ENCODE measurements at places on chromosomes 6 and 20.

- DNase-seq: no peak
Observed at GRCh38 chr20:53763707-53764414, 170.2 kb upstream of the ZNF217 start.

- DNase-seq: no peak
Observed at GRCh38 chr20:34595377-34596184, 37.1 kb downstream of the MAP1LC3A start.

GRCh38 chr6:128538763-128539162, 18.4 kb upstream of the PTPRK start:
- no peak for DNase-seq

DNA sequence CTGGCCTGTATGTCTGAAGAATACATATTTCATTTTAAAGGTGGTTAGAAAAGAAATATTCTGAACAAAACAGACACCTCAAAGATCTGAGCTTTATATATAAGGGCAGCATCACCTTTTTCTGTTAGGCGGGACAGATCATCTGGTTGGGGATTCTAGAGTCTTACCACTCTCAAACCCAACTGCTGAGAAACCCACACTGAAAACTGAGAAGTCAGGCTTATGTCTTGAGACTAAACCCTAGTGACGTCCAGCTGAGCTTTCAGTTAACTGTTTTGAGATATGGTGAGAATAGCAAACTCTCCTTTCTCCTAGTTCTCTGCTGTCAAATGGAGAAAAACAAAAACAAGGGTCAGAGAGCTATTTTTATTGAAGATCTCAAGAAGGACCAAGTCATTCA, 63.7 kb upstream of the CCN6 start:
- DNase-seq: no peak

- DNase-seq: no peak
Observed at GRCh38 chr20:34010405-34010931, 16.8 kb downstream of the RALY start.

GRCh38 chr6:10425975-10426780, 11.3 kb upstream of the TFAP2A start:
- DNase-seq: no peak

DNA sequence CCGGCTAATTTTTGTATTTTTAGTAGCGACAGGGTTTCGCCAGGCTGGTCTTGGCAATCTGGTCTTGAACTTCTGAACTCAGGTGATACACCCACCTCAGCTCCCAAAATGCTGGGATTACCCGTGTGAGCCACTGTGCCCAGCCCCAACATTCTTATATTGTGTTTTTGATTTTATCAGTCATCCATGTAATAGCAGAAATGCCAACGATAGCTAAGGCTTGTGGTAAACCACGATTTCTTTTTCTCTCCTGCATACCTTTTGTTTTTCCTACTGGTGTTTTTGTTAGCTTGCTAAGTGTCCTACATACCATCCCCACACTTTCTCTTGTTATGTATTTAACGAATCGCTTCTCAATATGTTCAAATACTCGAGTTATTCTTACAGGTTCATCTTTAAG, 12.1 kb downstream of the PHACTR2 start:
- DNase-seq: no peak

DNA sequence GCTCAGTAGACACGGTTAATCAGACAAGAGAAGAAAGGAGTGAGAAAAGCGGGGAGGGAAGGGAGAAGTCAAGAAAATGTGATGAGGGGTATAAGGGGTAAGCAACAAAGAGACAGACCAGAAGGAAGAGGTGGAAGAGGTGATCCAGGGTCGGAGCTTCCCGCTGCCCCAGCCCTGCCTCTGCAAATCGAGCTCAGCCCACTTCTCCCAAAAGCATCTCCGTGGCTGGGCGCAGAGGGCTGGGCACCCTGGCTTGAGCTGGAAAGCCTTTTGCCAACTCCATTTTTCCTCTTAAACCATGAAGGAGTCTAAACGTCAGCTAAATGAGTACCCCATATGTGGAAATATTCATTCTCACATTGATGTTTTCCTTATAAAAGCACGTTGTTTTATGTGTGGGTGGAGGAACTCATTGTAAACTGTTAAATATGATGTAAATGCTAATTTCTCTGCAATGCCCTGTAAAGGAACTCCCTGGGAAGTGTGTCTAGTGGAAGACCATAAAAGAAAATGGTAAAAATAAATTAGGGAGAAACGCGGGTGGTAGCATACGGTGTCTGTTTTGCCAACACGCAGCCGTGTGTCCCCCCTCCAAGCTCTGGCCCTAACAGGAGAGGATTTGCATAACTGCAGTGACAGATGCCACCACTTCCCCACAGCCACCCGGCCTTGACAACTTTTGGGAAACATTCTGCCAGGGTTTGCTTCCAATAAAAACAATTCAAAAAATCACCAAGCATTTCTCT, 55.2 kb upstream of the MAFB start:
- DNase-seq: no peak

DNA sequence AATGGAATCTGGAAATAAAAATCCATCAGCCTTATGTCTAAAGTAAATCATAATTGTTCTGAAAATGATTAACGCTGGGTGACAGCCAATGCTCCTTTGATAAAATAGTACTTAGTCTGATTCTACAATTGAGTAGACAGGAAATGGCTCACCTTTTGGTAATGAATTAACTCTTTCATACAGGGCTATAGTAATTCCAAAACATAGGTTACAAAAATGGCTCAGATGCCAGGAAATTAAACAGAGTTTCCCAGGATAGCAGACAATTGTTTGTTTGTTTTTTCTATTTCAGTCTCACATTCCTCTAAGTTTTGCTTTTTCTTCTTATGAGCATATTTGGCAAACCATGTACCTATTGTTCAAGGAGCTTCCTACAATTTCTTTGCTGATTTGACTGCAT, 257.2 kb upstream of the EPHA7 start:
- no peak for DNase-seq

- no peak for DNase-seq
Observed at GRCh38 chr6:26388014-26388413, 5.1 kb downstream of the BTN2A2 start.

GRCh38 chr6:34145161-34146020, 496 bp downstream of the GRM4 start:
- DNase-seq: peak; percentile 75

GRCh38 chr6:40754461-40755045, 167.4 kb upstream of the LRFN2 start:
- no peak for DNase-seq

GRCh38 chr6:160253292-160253691, 5.3 kb downstream of the SLC22A2 start:
- no peak for DNase-seq

DNA sequence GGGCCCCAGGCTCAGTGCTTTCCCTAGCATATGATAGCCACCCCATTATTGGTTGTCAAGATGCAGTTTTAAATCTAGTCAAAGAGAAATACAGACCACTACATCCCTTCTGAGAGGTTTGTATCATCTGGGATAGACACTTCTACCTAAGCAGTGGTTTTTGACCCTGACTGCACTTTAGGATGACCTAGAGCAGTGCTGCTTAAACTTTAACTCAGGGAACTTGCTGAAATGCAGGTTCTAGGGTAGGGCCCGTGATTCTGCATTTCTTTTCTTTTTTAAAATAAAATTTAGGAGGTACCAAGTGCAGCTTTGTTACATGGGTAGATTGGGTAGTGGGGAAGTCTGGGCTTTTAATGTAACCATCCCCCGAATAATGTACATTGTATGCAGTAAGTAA, 18.7 kb downstream of the TM9SF4 start:
- DNase-seq: no peak

GRCh38 chr6:11833626-11834592, 55.3 kb upstream of the ADTRP start:
- DNase-seq: no peak

DNA sequence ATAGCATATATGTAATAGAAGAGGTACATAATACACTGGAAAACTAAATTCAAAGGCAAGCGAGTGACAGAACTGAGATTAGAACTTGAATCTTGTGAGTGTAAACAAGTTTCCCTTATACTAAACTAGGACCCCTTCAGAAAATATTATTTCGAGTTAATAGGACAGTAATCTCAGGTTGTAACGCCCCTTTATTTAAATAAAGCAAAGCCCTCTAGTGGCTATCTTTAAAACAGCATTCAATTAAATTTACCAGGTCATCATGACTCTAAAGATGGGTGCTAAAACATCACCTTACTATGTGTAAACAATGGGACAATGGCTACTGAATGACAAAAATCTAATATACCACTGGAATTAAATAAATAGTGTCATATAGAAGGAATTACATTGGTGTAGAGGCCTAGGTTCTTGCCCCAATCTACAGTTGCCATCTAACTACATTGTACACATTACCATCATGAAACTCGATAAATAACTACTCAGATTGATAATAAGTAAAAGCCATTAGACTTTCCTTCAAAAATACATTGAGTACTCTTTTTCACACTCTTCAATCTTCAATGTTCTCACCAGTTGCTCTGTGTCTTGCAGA, 255.4 kb upstream of the IRAK1BP1 start:
- DNase-seq: peak; percentile 8

DNA sequence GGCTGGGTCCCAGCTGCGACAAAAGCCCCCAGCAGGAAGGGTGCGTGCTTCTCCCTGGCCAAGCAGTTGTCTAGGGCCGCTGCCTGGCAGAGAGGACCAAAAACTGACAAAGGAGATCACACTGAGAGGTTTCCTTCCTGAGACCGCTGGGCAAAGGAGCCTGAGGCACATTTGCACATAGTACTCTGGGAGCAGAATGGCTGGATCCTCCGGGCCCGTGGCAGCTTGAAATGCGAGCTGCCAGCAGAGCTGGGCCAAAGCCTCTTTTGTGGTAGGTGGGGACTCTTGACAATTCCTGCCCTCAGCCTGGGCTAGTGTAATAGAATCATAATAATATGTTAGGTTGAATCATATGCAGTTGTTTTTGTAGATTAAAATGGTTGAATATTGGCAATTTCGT, 33.1 kb upstream of the RNF8 start:
- no peak for DNase-seq

- peak; percentile 39 for DNase-seq
Observed at GRCh38 chr20:64047968-64048401, 1.5 kb downstream of the SOX18 start.

- DNase-seq: peak; percentile 33
Observed at GRCh38 chr6:86856937-86857563, 80.3 kb upstream of the HTR1E start.

GRCh38 chr6:149809798-149810197, 54.4 kb downstream of the LRP11 start:
- DNase-seq: no peak

GRCh38 chr6:46024124-46024769, 8.6 kb upstream of the CLIC5 start:
- no peak for DNase-seq

- DNase-seq: no peak
Observed at GRCh38 chr6:11835065-11835464, 56.5 kb upstream of the ADTRP start.

DNA sequence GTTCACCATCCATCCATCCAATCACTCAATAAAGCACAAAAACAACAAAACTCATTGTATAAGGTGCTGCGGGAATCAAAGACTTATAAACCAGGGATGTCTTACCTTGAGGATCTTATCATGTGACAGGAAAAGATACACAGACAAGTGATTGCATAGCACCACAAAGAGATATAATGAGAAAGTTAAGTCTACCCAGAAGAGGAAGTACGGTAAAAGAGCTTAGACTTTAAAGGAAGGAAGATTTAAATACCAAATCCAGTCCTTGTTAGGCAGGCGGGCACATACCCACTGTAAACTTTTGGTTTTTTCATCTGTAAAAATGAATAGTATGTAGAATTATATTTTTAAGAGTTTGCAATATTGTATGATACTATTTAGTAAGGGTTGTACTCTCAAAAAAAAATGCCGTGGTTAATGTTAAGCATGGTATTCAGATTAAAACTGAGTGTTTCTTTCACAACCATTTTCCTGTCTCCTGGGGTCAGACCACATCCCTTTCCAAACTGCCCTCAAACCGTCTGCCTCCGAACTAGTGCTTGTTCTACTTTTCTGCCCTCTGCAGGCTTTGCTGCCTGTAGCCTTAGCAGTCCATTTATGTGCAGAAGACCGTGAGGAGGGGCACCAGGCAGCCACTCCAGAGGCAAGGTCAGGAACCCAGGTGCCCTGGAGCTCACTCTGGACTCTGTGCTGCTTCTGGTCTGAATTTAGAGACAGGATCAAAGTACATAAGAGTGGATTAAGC, 179.5 kb upstream of the SYNDIG1 start:
- DNase-seq: no peak

GRCh38 chr6:156021746-156022396, 566.2 kb upstream of the NOX3 start:
- DNase-seq: no peak

DNA sequence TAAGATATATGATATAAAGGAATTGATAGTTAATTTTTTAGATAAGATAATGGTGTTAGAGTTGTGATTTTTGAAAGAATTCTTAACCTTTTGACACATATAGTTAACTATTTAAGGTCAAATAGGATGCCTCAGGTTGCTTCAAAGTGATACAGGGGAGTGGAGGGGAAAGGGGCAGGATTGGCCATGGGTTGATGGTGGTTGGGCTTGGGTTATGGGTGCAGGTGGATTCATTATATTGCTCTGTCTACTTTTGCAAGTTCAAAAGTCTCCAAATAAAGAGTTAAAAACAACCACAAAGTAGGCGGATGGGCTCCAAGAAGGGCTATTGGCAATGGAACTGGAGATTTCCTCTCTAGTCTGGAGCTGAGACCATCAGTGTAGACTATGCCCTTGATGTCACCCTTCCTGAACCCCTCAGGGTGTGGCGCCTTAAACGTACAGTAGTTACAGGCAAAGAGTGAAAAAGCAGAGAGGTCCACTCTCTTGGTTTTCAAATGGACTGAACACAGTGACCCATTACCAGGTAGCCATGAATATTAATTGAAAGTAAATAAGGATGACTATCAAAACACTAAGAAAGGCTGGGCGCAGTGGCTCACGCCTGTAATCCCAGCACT, 81.2 kb downstream of the PTPN1 start:
- DNase-seq: no peak

- no peak for DNase-seq
Observed at GRCh38 chr20:49727894-49728885, 14.5 kb upstream of the B4GALT5 start.

GRCh38 chr6:34333858-34334257, 58.6 kb downstream of the NUDT3 start:
- DNase-seq: no peak

- no peak for DNase-seq
Observed at GRCh38 chr6:53216301-53216700, 67.7 kb upstream of the GCM1 start.

- DNase-seq: no peak
Observed at GRCh38 chr6:11495565-11496145, 41.9 kb upstream of the TMEM170B start.

- no peak for DNase-seq
Observed at GRCh38 chr20:20734475-20734948, 22.1 kb upstream of the RALGAPA2 start.

DNA sequence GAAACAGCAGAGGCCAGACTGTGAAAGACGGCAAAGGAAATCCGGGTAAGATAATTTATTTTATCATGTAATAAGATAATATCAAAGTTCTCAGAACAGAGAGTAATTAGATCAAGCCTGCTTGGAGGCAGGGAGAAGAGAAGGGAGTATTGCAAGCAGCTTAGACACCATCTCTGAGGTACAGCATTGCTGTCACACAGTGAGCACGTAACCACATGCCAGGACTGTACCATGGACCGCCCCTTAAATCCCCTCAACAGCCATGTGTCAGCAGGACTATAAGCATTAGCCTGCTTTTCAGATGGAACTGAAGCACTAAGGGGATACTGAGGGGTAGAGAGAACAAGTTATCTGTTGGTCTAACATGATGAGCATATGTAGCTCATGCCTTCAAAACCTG, 141.5 kb downstream of the C6orf118 start:
- no peak for DNase-seq

All from NCI-H146 (cell line).